ENCODE measurements at places on chromosomes 2 and 18.

DNA sequence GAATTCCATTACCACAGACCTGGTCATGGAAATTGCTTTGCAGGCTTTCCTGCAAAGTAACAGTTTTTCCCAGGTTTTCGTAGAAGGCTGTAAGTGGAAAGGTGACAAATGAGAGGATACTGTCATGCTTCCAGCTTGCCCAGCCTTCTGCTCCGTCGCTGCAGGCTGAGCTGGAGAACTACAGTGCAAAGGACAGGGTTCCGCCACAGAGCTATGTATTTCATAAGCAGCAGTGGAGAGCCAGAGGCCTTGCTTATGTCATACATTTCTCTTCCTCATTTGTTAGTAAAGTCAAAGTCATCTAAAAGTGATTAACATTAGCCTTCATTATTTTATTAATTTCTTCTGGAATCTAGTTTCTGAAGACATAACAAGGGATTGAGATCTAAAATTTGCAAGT is 72.9 kb upstream of the RBM44 start:
- no peak for DNase-seq

DNA sequence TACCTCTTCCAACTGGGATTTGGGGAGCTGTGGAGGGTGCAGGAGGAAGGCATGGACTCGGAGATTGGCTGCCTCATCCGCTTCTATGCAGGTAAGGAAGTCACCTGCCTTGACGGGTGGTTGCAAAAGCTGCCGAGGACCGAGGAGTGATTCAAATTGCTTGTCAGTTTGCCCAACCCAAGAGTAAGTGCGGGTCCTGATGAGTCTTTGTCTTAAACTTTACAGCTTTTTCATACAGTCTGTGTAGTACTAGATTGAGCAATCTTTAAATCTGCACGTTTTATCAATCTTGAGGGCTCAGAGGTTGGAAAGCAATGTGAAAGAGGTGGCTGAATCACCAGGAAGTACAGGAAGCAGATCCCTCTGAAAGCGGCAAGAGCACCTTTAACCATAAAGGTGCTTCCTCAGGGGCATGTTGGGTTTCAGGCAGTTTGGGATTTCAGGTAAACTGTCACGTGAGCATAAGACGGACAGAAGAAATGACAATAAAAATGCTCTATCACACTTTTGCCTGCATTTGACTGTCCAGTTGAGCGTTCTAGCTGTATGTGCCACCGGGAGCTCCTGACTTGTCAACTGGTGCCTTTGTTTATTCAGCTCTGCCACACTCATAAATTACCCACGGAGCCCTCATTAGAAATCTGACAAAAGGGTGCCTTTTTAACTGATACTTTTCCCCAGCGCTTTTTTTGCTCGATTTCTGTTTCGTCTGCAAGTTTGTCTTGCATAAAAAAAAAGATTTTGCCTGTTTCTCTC is 2.0 kb downstream of the PHLPP1 start:
- DNase-seq, result no peak

- DNase-seq, result no peak
Observed at GRCh38 chr2:10392548-10392947, 55.6 kb downstream of the ODC1 start.

DNA sequence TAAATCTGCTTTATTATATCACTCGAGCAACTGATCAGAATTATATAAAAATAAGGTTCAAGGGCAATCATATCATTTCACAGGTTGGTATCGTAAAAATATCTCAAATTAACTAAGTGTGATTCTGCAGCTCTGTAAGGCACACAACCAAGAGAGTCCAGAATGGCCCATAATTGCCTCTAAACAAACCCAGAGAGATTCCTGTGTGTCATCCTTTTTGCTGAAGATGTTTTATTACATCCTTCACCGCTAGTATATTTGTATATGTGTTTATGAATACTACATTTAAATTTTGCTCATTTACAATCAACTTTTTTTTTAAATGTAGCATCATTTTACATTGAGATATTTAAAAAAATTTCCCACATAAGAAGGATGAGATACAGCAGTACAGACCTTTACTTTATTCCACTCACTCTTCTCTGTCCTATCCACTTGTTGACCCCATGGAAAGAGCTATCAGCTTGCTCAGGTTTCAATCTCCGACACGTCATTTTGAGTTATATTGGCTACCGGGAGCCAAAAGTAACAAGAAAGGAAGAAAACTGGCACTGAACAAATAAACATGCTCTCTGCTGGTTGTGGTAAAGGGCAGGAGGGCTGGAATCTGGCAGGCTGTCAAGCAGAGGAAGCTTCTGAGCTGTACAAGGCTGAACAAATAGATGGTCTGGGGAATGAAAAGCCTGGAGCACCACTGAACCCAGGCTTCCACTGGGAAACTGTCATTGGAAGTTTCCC is 23.1 kb downstream of the PLA2R1 start:
- no peak for DNase-seq

- DNase-seq, result no peak
Observed at GRCh38 chr18:51668607-51669006, 471.1 kb upstream of the MEX3C start.

GRCh38 chr2:203918839-203919238 is 17.7 kb upstream of the ICOS start:
- DNase-seq, result no peak

DNA sequence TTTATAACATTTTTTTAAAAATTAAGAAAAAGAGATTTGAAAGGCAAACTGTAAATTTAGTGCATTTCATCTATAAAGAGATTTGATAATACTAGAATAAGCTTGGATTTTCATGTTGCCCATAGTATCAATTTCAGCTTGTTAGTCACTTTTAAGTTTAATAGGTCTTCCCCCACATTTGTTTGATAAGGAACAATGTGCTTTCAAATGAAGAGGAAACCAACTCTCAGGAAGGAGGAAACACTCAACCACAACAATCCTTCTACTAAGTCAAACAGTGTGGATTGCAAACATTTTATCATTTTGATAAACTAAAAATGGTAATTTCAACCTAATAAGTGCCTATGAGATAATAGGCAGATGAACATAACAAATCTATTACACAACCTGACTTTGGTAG is 397.1 kb upstream of the CDH20 start:
- DNase-seq, result no peak

DNA sequence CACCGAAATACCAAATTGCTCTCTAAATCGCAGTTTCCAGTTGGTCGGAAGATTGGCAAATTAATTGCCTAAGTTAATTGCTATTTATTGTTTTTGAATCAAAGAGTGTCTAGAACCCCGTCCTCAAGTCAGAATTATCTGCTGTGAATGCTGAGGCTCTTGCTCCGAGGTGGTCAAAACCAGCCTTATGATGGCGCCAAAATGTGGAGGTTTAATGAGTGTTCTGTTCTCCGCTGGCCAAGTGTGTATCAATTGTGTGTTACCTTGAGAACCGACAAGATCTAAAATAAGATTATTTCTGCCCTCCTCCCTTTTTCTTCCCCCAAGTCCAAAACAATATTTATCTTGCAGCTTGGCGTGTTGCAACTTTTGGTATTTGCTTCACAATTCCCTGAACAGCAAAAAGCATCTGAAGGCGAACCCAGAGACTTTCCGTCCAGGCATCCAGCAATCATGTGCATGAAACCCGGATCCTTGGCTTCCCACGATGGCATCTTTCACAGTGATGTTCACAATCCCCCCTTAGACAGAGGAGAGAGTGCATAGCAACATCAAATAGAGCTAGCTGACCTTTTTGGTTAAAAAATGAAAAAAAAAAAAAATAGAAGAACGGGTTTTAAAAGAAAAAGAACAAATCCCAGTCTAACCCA is 323.0 kb downstream of the MYCN start:
- DNase-seq, result no peak

GRCh38 chr18:63150942-63151421 is 168.6 kb downstream of the BCL2 start:
- no peak for DNase-seq

GRCh38 chr2:132654968-132655367 is 15.0 kb downstream of the LYPD1 start:
- no peak for DNase-seq

GRCh38 chr18:41146301-41146700 is 808.7 kb upstream of the PIK3C3 start:
- no peak for DNase-seq

GRCh38 chr18:36485772-36486171 is 188.3 kb downstream of the FHOD3 start:
- DNase-seq, result no peak

DNA sequence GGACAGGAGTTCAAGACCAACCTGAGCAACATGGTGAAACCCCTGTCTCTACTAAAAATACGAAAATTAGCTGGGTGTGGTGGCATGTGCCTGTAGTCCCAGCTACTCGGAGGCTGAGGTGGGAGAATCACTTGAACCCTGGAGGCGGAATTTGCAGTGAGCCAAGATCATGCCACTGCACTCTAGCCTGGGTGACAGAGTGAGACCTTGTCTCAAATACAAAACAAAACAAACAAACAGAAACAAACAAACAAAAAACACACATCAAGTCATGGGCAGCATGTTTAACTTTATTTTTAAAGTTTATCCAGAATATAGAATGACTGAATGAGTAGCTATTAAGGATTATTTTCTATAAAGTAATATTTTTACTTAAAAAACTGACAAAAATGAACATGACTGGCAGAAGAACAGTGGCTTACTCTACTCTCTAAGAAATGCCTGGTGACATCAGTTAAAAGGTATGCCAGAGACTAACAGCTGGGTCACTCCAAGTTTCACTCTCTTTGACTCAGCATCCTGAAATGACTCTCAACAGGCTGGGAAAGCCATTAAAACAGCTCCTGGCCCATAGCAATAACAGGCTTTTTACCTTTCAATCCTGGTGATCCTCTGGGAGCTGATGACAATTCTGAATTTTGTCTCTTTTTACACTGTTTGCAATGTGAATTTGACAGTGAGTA is 281.6 kb upstream of the STON1 start:
- DNase-seq, result no peak

- DNase-seq, result no peak
Observed at GRCh38 chr2:205751569-205752031, 69.3 kb downstream of the NRP2 start.

GRCh38 chr2:152421521-152422370 is 86.8 kb downstream of the FMNL2 start:
- no peak for DNase-seq

GRCh38 chr18:5943514-5943913 is 48.2 kb upstream of the TMEM200C start:
- no peak for DNase-seq

Measured in stimulated activated CD4-positive, alpha-beta T cell treated with anti-CD3 and anti-CD28 coated beads, TNF-alpha, amount 100 ng/mL, for 1 hour (primary cell).